SW480 (cell line): ENCODE measurements at places on chromosomes 5 and 9.

DNA sequence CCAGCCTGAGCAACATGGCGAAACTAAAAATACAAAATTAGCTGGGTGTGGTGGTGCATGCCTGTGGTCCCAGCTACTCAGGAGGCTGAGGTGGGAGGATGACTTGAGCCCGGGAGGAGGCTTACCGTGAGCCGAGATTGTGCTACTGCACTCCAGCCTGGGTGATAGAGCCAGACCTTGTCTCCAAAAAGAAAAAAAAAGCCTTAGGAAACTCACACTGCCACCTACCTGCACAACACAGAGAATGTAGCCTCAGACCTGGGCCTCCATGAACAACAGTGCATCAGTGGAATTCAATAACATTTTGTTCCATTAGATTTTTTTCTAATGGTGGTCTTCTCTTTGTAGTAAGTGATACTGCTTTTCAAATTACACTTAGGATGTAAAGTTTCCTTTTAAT, 63.8 kb upstream of the RARS1 start:
- DNase-seq, result no peak

GRCh38 chr5:158839638-158840037, 260.1 kb downstream of the EBF1 start:
- DNase-seq, result no peak

DNA sequence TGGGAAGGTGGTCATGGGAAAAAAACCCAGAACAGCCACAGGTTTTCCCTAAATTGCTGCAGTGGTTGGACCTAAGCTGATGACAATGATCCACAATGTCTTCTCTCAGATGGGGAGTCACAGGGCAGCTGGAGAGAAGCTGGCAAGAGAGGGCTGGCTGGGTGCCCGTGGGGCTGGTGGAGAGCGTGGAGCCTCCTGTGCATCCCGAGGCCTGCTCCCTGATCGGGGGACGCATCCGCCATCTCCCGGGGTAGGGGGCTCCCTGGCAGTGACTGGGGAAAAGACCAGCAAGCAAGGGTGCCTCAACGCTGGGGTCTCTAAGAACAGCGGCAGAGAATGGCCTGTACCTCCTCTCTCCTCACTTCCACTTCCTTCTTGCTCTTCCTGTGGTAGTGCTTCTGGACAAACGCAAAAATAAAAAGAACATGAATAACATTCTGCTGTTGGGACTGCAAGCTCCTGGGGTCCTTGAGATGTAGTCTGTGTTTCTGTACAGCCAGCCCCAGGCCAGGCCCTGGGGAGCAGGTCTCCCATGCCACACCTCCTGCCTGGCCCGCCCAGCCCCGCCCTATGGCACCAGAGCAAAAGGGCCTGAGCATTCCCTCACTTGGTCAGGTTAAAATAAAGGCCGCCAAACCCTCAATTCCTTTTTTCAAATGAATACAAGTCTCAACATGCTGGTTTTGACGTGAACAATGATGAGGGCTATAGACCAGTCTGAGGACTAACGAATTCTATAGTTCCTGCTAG, 7.0 kb upstream of the MRNIP start:
- no peak for DNase-seq

GRCh38 chr9:89657295-89657694, 52.5 kb downstream of the GADD45G start:
- DNase-seq, result no peak

GRCh38 chr5:39211773-39212172, 7.6 kb downstream of the FYB1 start:
- DNase-seq, result no peak

DNA sequence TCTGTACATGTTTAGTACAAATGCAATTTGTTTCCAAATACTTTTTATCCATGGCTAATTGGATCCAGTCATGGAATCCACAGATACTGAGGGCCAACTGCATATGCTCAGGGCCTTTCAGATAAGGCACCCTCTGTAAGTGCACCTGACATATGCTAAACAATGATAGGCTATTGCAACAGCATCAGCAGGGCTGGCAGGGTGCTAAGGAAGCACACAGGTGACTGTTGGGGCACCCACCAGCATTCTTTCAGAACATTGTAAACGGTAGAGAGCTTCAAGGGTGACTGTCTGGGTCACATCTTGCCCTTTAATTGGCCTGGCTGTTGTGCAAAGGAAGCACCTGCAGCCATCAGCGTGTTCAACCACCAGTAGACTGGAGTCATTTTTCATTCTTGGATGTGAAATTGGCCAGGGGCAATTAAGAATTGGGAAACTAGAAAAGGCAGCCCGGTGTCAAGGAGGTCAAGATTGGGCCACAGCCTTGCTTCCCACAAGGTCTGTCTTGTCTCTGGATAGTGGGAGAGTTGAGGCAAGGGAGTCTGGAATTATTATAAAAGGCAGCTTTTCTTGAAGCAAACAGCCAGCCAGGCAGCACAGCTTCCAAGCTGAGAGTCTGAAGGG, 129.3 kb upstream of the RAI14 start:
- DNase-seq, result no peak

- DNase-seq, result no peak
These were observed 22.0 kb upstream of the ARHGEF28 start for GRCh38 chr5:73603998-73604397.

- peak; percentile 20 for DNase-seq
These were observed 205.0 kb downstream of the DOCK8 start for GRCh38 chr9:419571-420171.
